ENCODE measurements at places on chromosomes 5 and 9. TPM values are rescaled to one million over a fixed set of nuclear protein-coding genes. Genes with fewer than 3 reads are reported as not detected.

Gene FOXI1
- polyA plus RNA-seq, result 0.24 TPM

Gene ADGRD2
- not detected for polyA plus RNA-seq

Gene DND1
- polyA plus RNA-seq, result 0.68 TPM

Gene MOB3B
- polyA plus RNA-seq, result 1.7 TPM

Gene HSPA4
- polyA plus RNA-seq, result 43.0 TPM

Data from adipose tissue (tissue), 3 donors.